ENCODE measurements at places on chromosomes 7 and 10.

- no peak for DNase-seq
These were observed 104.7 kb downstream of the GFRA1 start for GRCh38 chr10:116168329-116168728.

DNA sequence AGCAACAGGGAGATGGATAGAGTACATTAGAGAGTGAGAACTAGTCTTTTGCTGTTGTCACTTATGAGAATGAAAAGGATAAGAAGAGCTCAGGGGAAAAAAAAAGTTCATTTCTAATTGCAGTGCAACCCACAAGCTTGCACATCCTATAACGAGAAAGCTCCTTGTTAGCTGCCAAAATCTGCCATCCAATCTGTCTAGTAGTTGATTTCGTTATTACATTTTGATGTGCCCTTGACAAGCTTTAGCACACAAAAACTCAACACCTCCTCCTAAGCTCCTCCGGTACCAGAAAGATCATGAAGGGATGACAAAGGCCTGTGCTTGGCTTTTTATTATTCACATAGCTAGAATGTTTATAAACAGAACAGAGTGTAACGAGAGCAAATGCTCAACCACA is 519.4 kb downstream of the SUGCT start:
- DNase-seq = no peak

- no peak for DNase-seq
These were observed 21.5 kb downstream of the ADAMTS14 start for GRCh38 chr10:70693619-70694335.

GRCh38 chr7:134752006-134752760 is 27.3 kb upstream of the CALD1 start:
- DNase-seq = no peak

GRCh38 chr10:71388583-71389310 is 8.0 kb upstream of the CDH23 start:
- DNase-seq = no peak

- DNase-seq = no peak
These were observed 59.8 kb downstream of the NKX6-2 start for GRCh38 chr10:132726194-132726593.

- DNase-seq = no peak
These were observed 336.8 kb upstream of the IGFBP3 start for GRCh38 chr7:46257761-46258448.

- DNase-seq = no peak
These were observed 12.6 kb downstream of the NEURL1 start for GRCh38 chr10:103506061-103506460.

DNA sequence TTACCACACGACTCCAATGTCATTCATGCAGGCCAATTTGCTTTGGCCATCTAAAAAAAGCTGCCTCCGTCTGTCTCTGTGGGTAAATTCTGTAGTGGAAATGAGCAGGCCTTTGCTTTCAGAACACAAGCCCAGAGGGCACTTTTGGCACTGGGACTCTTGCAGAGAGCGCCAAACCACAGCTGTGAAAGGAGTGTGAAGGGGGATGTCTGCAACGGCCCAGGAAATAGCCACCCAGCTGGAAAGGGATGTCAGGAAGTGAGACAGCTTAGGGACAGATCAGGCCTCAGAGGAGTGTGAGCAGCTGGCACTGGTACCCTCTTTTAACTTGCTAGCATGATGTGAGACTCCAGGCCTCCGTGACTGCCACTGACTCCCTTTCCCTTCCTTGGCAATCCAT is 152.4 kb downstream of the DKK1 start:
- DNase-seq = no peak

GRCh38 chr10:48496831-48497779 is 107.8 kb downstream of the ARHGAP22 start:
- DNase-seq = no peak

- no peak for DNase-seq
These were observed 103.3 kb downstream of the DIP2C start for GRCh38 chr10:586151-586550.

- DNase-seq = no peak
These were observed 188.0 kb upstream of the TCERG1L start for GRCh38 chr10:131499566-131499965.

DNA sequence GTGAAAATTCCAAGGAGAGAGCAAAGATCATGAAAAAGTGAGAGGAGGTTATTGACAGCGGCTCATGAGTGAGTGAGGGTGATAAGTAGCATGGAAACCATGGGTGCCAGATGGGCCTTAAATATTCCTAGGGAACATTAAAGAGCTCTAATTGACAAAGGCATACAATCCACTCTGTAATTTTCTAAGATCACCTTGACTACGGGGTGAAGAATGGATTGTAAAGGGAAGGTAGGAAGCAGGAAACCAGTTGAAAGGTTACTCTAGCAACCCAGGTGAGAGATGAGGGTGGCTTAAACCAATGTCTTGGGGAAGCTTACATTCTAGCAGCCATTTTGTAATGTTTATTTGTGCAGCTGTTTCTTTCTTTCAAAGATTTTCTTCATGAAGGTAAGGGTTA is 75.7 kb downstream of the RSU1 start:
- DNase-seq = no peak

GRCh38 chr7:27171637-27172314 is 2.3 kb downstream of the HOXA10 start:
- DNase-seq = no peak

DNA sequence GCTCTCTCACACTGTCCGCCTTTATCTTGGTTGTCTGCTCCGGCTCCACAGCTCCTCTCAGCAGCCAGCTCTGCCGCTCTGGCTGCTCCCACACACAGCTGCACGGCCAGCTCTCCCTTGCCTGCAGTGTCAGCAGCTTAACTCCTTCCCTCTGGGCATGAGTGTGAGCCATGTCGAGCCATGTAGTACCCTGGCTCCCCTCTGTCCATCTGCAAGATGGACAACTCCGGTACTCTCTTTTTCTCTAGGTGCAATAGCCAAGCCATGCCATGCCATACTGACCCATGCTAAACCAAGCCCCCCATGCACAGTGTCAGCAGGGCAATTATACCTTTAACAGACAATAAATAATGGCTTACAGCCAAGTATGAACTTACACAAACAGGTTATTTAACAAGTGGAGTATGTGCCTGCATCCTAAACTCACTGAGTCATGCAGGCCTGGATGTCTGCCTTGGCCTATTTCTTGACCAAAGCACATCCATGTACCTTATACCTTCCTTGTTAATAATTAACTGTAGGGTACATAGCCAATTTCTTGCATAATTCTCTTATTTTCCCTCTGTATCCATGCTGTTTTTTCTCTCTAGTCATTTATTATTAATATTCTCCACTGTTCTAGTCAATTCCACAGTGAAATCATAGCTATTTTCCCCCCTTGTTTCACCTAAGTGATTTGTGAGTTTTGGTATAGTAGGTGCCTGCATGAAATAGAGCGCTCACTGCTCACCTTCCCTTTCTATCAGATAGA is 170.9 kb downstream of the CDK14 start:
- DNase-seq = no peak

- no peak for DNase-seq
These were observed 417.2 kb upstream of the C7orf33 start for GRCh38 chr7:148173369-148173768.

DNA sequence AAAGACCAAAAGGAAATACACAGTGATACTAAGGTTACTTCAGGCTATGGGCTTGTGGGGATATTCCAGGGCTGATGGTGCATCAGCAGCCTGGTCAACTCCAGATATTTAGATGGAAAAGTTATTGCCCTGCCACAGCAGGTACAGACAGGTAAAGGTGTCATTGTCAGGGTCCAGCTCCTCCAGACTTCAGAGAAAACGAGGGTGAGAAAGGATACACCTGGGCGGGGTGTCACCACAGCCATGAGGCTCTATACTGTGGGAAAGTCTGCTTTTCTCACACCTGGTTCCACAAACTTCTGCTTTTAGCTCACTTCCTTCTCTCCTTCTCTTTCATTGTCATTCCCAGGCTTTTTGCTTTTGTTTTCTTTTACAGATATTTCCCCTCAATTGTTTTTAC is 2.0 kb upstream of the C10orf120 start:
- no peak for DNase-seq

DNA sequence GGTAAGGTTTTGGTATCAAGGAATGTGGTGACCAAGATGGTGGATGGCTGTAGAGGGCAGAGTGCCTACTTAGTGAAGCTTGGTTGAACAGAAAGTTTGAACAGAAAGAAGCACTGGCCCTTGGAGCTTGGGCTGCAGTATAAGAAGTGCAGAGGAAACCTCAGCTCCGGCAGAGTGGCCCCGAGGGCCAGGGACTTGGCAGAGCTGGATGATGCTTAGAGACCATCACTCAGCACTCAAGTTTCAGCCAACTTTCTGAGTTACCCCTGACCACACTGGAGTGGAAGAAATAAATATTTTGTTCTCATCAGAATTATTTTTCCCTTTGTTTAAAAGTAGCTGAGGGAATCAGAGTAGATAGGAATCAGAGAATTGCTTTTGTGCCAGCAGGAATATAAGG is 336.7 kb downstream of the C7orf25 start:
- DNase-seq = no peak
